SJCRH30 (cell line): ENCODE measurements at places on chromosomes 12 and 14.
A peak's percentile ranks its signal among the peaks of the same experiment; 100 is the strongest.

DNA sequence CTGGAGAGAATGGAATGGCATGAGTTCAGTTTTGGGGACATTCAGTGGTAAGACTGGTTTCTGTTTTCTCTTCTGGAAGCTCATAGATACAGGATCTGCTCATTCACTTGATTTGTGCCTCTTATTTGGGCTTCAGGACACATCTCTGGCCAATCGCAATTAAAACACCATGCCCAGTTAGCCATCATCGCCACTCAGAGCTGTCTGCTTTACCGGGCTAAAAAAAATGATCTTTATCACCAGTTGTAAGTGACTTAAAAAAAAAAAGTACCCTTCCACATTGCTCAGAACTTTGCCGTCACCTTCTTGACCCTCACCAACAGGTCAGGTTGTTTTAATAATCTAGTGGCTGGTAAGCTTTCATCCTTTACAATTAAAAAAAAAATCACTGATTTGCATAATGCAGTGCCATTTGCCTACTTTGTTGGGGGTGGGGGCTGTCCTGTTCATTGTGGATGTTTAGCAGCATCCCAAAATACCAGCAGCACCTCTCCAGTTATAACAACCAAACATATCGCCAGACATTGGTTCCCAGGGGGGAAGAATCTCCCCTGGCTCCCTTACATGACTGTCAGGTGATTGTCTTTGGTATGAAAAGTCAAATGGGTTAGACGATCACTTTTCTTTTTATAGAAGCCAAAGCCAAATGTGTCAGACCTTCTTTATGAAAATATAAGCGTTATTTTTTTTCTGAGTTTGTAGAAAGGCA is 150.1 kb downstream of the PRKCH start:
- no peak for DNase-seq

- no peak for DNase-seq
Measured at GRCh38 chr12:9866860-9867269, 2.3 kb downstream of the CLEC2B start.

GRCh38 chr14:94573475-94574277 is 7.5 kb upstream of the SERPINA5 start:
- no peak for DNase-seq

DNA sequence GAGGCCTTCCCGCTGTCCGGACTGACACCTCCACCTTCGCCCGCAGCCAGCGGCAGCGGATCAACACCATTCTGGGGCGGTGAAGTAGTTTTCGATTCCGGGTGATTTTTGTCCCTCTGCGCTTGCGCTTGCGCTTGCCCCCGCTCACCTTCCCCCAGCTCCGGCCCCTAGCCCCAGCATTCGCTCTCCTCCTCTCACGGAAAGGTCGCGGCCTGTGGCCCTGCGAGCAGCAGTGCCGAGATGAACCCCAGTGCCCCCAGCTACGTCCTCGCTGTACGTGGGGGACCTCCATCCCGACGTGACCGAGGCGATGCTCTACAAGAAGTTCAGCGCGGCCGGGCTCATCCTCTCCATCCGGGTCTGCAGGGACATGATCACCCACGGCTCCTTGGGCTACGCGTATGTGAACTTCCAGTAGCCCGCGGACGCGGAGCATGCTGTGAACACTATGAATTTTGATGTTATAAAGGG is 22.7 kb upstream of the SRGAP1 start:
- no peak for DNase-seq

DNA sequence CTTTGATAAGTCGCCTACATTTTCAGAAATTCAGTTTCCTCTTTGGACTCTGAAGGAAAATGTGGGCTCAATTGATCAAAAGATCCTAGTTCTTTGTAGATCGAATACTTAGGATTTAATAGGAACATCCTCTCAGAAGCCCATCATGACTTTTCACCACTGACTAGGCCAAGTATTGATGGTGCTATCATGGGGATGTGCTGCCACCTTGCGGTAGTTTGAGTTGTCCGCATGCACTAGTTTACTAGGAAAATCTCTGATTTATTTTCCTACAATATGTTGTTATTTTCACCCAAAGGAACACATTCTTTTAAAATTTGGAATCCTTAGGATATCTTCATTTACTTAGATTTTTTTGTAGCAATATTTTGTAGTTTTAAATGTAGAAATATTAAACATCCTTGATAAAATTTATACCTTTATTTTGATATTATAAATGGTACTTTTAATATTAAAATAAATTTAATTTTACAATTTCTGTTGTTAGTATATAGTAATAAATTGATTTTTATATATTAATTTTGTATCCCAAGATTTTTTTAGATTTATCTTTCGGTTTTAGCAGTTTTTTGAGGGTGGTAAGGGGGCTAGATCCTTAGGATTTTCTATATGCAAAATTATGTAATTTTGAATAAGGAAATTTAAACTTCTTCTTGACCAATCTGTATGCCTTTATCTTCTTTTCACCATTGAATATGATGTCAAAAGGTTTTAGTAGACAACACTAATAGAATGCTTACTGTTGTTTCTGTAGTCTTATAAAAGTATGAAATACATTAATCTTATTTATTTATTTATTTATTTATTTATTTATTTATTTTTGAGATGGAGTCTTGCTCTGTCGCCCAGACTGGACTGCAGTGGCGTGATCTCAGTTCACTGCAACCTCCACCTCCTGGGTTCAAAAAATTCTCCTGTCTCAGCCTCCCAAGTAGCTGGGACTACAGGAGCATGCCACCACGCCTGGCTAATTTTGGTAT is 52.9 kb upstream of the OR9K2 start:
- peak; percentile 80 for DNase-seq

DNA sequence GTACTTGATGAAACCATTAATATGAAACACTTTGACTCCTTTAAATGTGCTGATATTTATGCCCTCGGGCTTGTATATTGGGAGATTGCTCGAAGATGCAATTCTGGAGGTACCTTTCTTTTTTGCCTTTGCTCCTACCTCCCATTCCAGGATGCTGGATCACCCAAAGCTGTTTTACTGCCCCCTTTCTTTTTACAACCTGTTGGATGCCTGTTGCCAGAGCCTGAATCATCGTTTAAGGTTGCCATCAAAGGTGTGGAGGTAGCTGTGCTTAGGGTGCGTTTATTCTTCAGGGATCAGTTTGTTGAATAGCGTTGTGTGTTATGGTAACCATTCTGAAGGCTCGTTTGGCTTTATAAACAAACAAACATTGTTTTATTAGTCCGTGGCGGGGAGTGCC is 19.9 kb upstream of the TAMALIN start:
- no peak for DNase-seq

- no peak for DNase-seq
Measured at GRCh38 chr14:22852599-22852939, 16.2 kb downstream of the MMP14 start.

- peak; percentile 79 for DNase-seq
Measured at GRCh38 chr14:70905301-70905700, 2.0 kb upstream of the PCNX1 start.

DNA sequence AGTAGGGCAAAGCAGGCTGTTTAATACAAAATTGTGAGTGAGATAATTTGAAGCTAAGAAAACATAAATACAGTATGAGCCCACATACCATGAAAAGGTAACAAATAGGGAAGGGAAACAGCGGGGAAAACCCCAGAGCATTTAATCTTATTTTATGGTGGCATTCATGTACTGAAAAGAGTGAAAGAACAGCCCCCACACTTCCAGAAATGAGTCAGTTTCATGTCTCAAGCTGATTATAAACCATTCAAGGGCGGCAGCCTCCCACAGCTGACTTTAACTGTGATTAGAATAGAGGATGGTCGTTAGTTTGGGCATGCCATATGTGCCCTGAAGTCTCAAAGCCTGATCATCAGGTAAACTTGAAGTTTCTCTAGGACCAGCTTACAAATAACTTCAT is 64.5 kb downstream of the FOXG1 start:
- no peak for DNase-seq

- DNase-seq: no peak
Measured at GRCh38 chr14:66233591-66233990, 252.6 kb upstream of the CCDC196 start.

DNA sequence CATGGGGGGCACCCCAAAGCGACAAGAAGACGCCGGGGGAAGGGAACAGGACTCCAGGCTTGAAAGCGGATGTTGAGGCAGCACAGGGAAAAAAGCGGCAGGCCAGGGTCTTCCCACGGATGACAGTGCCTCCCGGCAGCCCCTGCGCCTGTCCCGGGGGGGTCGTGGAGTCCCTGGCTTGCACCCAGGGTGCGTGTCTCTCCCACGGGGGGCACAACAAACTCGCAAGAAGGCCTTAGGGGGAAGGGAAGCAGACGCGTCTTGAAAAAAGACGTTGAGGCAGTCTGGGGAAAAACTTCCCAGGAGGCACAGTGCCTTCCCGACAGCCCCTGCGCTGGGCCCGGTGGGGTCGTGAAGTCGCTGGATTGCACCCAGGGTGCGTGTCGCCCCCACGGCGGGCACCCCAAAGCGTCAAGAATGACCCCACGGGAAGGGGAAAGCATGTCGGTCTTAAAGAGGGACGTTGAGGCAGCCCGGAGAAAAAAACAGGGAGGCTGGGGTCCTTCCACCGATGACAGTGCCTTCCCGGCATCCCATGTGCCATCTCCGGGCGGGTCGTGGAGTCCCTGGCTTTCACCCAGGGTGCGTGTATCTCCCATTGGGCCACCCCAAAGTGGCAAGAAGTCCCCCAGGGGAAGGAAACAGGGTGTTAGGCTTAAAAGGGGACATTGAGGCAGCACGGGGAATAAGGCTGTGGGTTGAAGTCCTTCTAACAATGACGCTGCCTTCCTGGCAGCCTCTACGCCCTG is 159.9 kb upstream of the ALG10B start:
- DNase-seq: no peak

DNA sequence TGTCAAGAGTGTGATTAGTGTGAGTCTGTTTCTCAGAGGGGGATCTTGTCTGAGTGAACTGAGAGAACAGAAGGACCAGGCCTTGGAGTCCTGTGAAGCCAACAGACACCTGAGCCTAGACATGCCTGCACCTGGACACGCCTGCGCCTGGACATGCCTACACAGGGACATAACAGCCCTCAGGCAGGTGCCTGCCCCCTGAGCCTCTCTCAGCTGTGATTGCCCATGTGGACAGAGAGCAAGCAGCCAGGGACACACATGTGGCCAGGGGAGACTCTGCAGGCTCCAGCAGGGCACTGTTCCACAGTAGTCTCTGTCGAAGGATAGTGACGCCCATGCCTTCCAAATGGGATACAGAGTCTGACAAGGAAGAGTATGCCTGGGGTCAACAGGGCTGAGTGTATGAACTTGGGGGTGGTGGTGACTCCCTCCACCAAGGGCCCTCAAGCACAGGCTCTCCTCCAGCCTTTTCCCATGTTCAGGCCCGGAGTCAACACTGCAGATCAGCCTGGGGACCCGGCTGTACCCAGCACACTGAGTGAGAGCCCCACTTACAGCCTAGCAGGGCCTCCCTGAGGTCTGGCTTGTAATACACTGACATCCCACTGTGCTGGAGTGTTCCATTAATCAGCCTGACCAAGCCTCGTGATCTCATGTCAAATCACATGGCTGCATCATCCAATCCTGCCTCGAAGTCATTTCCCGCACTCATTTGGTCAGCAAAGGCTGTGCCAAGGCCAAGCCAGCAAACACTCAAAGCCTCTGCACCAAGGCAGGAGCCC is 173.0 kb downstream of the CALM1 start:
- DNase-seq: no peak

- DNase-seq: no peak
Measured at GRCh38 chr14:102916347-102917055, 6.0 kb upstream of the AMN start.

GRCh38 chr12:132166093-132166492 is 21.8 kb downstream of the NOC4L start:
- DNase-seq: no peak

DNA sequence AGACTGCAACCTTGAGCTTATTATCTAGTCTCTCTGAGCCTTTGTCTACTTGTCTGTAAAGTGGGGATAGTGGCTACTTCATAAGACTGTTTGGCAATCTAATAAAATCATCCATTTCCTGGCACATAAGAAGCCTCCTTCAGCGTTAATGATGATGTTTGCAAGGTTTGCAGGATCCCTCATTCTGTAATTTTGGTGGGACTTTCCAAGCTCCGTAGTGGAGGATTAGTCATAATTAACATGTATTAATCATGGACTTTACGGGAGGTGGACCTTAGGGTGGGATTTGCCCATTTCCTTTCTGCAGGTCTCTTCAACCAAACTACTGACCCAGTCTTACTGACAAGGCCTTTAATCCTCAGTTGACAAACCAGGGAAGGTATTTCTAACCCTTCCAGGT is 66.2 kb downstream of the NTF3 start:
- no peak for DNase-seq

DNA sequence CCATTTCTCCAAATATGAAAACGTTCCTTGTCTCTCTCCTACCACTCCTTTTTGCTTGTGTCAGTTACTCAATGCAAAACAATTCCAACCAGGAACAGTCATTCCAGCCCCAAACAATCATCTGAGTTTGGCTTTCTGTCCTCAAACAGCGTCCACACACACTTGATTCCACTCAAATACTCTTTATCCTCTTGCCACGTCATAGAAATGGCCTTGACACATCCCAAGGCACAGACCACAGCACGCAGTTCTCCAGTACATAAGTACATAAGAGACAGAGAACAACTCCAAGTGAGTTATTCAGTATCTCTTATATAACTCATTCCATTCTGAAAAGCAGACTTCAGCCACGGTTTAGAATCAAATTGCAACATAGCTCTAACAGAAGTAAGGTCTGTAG is 299.2 kb downstream of the RPS29 start:
- DNase-seq: no peak

DNA sequence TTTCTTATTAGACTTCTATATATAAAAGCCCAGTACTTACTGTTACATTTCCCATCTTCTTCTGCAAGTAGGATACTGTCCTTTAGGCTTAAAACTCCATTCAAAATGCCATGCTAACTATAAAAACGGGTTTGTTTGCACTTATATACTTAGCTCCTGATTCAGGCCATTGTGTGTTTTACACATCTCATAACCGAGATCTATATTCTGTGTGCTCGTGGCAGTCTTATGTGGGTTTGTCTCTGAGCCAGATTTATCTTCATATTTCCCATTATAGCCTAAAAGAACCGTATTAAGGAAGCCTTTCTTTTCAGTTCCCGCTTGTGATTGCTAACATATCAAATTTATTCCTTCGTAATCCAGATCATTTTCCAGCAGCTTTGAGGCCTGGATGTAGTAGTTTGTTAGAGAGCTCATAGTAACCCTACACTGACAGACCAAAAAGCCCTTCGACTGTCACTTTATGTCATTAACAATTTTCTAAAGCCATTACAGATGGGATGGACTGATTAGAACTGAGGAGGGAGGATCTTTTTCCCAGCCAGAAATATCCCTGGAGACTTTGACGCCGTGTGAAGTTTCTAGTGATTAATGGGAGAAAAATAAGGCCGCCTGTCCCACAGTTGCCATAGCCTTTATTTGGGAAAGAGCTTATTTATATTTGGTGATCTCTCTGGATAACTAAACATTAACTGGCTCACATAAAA is 508.5 kb downstream of the FOXG1 start:
- DNase-seq: peak; percentile 10

DNA sequence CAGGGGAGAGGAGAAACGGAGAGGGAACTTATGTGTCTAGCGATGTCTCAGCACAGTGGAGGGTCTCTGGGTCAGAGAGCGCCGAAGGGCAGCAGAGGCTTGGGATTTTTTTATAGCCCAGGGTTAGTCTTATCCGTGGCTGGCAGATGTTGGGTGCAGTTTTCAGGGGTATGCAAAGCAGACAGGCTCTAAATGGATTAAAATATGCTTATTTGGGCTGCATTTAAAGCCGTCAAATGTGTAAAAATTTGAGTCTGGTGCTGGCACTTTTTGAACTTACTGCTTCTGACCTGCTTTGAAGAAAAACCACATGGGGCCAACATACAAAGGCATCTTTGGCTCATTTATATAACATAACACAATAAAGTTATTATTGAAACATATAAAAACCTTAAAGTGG is 178.8 kb downstream of the ESR2 start:
- no peak for DNase-seq
